Fibroblast of villous mesenchyme (primary cell): ENCODE measurements at places on chromosomes 12 and 14.

DNA sequence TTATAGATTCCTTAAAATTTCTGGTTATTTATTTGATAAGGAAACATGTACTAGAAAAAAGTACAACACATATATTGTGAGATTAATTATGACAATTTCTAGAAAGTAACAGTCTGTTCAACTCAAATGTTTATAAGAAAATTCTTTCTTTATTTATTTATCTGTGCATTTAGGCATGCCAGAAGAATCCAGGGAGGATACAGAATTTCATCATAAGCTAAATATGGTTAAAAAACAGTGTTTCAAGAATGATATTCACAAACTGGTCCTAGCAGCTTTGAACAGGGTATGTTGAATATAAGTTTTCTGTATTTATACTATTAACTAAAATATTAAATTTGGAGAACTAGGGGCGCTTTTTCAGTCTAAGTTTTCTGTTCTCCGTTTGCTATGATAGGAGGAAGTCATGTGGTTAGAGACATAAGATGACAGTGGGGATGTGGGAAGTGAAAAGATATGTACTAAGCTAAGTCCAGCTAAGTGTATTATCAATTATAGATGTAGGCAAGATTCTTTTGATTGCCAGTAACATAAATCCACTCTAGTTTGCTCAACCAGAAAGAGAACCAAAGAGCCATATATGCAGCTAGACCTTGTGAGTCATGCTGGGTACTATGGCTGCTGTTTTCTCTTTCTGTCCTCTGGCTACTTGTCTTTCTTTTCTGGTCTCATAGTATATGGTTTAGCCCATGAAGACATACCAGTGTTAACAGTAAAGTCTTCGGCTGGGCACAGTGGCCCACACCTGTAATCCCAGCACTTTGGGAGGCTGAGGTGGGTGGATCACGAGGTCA, 39.0 kb downstream of the LRRK2 start:
- DNase-seq, result peak; percentile 20

DNA sequence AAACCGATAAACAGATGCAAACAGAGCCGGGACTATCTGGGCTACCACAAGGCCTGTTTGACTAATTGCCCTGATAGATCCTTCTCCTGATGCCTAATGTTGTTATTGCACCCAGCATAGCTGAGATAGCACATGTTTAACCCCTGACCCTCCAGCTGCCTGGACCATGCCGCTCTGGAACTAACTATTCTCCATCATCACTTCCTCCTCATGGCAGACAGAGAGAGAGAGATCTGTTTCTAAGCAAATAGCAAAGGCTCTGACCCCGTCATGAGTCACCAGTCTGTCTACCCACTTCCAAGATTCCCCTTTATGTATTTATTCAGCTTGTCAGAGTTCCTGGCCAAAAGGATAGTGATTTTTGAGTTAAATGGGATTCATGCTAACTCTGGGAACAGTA, 58.2 kb upstream of the FLRT2 start:
- peak; percentile 91 for DNase-seq

- DNase-seq, result no peak
These were observed 53.5 kb upstream of the PPP2R5C start for GRCh38 chr14:101707863-101708620.

- no peak for DNase-seq
These were observed 34.8 kb downstream of the CCER1 start for GRCh38 chr12:90920222-90920621.

DNA sequence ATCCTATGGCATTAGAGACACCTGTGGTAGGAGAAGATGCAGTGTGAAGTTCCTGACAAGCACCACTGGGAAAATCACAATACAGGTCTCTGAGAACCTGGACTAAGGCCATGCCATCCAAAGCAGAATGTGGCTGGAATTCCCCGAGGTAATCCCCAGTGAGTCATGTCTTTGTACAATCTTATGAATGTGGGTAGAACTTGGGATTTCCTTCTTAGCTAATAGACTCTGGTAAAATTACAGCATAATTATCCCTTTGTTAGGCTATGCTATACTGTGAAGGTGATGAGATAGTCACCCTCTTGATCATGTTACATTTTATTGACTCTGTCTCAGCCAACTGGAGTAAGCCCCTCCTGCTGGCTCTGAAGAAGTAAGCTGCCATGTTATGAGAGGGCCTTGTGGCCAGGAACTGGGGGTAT, 224.3 kb upstream of the DCN start:
- DNase-seq, result no peak

GRCh38 chr14:61493239-61493638, 171.9 kb downstream of the PRKCH start:
- peak; percentile 73 for DNase-seq

- no peak for DNase-seq
These were observed 60.8 kb upstream of the MED13L start for GRCh38 chr12:116338064-116338846.

GRCh38 chr14:102178806-102179205, 39.1 kb downstream of the WDR20 start:
- no peak for DNase-seq

- no peak for DNase-seq
These were observed 233.6 kb downstream of the BCL11B start for GRCh38 chr14:99038431-99038820.

DNA sequence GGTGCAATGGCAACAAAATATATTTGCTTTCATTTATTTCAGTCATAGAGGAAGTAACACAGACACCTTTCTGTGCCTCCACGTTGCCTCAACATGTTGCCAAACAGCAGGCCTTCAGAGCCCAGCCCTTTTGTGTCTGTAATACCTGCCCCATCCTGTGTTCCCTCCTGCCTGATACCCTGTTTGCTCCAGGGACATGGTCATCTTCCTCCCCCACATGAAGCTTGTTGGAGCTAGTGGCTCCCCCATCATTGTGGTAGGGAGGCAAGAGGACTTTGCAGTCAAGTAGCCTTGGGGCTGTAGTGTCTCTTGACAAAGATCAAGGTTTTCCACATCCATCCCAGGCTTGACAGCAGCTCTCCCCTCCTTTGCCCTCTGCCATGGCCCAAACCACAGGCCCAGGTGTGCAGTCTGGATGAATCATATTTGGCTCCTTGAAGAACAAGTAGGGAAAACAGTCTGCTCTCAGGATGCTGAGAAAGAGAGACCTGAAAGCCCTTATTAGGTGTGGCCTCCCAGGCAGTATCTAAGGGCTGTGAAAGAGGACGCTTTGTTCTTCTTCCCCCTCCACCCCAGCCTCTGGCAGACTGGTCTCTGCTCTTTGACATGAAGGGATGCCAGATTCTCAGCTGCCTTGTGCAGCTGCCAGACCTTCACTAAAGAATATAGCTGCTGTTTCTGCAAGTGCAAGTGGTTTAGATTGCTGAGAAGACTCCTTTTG, 329.0 kb downstream of the C12orf75 start:
- DNase-seq, result no peak

DNA sequence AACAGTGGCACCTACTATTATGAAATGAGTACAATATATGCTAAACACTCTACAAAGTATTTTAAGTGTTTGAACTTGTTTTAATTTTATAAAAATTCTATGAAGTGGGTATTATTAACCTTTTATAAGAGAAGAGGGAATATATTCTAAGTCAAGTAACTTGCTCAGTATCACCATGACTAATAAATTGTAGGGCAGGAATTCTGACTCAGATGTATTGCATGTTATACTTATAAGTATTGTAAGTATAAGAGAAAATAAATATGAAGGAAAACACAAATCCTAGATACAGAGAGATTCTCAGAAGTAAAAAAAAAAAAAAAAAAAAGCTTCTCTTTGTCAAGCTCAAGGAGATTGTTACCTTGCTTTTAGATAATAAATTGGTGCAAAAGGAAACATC, 893.2 kb downstream of the SLC16A7 start:
- DNase-seq, result no peak

DNA sequence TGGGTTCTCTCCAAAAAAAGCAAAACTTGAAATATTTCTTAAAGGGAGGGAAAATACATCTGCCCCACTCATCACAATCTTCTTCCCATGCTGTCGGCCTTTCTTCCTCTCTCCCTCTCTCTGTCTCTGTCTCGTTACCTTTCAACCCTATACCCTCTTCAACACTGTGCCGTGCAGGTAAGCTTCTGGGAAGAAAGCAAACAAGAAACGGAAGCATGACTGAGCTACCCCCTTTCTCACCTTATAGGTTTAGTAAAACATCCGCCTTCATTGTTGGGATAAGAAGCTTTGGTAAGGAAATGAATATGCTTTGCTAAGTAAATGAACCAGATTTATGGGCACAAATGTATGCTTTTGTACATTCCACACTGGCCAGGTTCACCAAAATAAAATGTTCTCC, 63.0 kb downstream of the TMEM30B start:
- DNase-seq, result no peak

GRCh38 chr12:120470150-120470784, 719 bp upstream of the SRSF9 start:
- DNase-seq, result peak; percentile 30

DNA sequence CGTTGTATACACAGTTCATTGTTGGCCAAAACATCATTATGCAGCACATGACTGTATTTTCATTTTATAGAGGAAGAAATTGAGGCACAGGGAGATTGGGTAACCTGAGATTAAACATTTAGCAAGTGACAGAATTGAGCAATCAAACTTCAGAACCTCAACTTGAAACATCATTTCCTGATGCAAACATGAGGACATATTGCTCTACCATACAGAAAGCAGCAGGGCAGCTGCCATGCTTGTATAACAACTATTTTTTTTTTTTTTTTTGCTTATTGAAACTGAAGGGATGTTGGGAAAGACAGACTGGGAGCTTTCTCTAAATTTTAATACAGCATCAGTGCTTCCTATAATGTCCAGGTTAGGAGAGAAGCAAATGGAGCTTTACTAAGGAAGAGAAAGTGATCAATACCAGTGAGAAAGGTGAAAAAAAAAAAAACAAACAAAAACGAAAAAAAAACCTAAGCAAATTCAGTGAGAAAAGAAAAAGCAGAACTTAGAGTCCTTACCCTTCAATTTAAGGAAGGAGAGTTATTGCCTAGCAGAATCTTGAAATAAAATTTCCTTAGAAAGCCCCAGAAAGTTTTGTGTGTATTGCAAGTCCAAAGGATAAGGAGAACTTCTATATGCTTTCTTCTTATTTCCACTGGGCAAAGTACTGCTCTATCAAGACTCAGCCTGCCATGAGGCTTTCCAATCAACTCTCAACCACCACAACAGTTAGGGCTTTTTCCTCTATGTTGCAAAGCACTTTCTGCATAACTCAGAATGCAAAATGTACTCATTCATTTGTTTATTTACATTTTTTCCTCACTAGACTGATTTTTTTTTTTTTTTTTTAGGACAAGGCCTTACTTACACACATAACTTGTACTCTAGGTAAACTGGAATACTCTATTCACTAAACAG, 21.6 kb downstream of the BTG1 start:
- DNase-seq, result no peak

DNA sequence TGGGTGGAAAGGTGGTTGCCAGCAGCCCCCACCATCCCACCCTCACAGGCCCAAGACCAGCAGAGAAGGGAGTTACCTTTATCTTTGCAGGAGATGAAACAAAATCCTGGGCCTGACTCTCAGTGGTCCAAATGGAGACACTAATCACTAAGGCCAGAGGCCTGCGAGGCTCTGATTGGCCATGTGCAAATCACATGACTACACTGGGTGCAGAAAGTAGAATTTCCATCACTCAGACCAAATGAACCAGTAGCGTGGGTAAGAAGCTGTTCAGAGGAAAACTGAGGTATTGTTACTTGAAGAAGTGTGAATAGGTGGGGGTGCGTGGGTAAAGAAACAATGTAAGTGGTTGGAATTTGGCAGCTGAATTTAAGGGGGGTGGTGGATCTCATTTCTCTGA, 20.2 kb upstream of the PPP1CC start:
- no peak for DNase-seq

GRCh38 chr14:103994535-103995184, 52.3 kb upstream of the RD3L start:
- DNase-seq, result no peak

DNA sequence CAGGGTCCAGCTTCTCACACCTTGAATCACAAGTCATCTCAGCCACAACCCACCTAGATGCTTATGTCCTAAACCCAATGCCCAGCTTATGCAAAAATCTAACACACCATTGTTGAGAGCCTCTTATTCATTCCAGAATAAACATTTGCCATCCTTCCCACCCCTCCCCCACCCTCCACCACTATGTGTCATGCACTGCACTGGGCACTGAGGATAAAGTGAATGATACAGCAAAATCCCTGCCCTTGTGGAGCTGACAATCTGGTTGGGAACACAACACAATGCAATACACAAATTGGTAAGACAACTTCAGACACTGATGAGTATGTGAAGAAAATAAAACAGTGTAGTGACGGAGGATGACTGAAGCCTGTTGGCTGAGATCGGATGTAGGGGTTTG, 1.4 kb upstream of the GLTP start:
- no peak for DNase-seq

- no peak for DNase-seq
These were observed 127.4 kb downstream of the CALM1 start for GRCh38 chr14:90523961-90524875.

GRCh38 chr12:92194561-92194960, 48.9 kb upstream of the BTG1 start:
- no peak for DNase-seq

GRCh38 chr14:84234281-84234680, 1295.7 kb upstream of the FLRT2 start:
- no peak for DNase-seq

DNA sequence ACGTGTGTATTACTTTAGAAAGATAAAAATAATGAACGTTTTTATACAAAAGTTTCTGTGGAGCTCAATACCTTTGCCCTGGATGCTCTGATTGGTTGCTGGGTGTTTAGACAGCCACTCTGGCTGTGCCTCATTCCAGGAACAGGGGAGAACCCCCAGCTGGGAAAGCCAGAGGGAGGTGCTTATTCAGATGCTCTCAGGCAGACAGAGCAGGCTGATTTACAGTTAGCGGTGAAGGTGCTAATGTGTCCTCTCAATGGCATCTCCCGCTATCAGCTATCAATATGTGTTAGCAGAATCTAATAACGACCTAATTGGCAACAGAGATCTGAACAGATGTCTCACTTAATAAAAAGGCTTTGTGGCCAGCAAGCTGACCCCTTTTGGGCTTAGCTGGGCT, 402.3 kb downstream of the NUAK1 start:
- no peak for DNase-seq

GRCh38 chr12:14849661-14850060, 6.3 kb upstream of the ART4 start:
- peak; percentile 76 for DNase-seq
